Caco-2 (cell line): ENCODE measurements at places on chromosomes 1 and 21. TPM values are rescaled to one million over a fixed set of nuclear protein-coding genes. Genes with fewer than 3 reads are reported as not detected.

The CYP4A22 gene
- total RNA-seq = not detected in 2 replicates

The RCC2 gene
- total RNA-seq = 101 and 103 TPM in 2 replicates

The ELF3 gene
- total RNA-seq = 116 and 126 TPM in 2 replicates

The SPATA17 gene
- 0.84 and 1.1 TPM in 2 replicates for total RNA-seq

The FCER1G gene
- total RNA-seq = 1.5 and 2.6 TPM in 2 replicates

The TTC39A gene
- 21.0 and 24.4 TPM in 2 replicates for total RNA-seq

The OR14K1 gene
- not detected in 2 replicates for total RNA-seq

The CHIA gene
- not detected in 2 replicates for total RNA-seq

The PCSK9 gene
- total RNA-seq = 29.4 and 31.2 TPM in 2 replicates

The SRRM1 gene
- total RNA-seq = 126 and 128 TPM in 2 replicates

The S100A3 gene
- total RNA-seq = 0.61 and 0.84 TPM in 2 replicates

DNA sequence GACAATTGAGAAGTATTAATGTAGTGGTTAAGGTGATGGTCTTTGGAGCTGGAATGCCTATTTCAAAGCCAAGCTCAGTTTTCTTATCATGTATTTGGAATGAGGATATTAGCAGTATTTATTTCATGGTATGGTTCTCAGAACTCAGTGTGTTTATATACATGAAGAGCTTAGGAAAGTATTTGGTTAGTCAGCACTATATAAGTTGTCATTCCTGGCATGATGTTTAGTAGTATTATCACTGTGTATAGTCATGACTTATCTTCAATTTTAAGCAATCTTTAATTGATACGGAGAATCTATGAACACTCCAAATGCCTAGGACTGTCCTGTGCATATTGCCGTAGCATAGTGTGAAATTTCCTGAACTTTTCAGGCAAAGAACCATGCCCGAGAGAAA is 501.9 kb upstream of the USP24 start:
- H3K4me3 ChIP-seq = no peak overlapping the region
- peaks cover 16% of the 10 kb centered on the region for H3K4me1 ChIP-seq
- H3K27me3 ChIP-seq = no peaks in the 10 kb centered on the region
- DNase-seq = no peak

GRCh38 chr1:79895573-79895972 is 889.0 kb upstream of the ADGRL4 start:
- H3K36me3 ChIP-seq = no peaks in the 10 kb centered on the region
- H3K27me3 ChIP-seq = no peaks in the 10 kb centered on the region
- DNase-seq = no peak
- no peak overlapping the region for H3K27ac ChIP-seq
- H3K4me3 ChIP-seq = no peak overlapping the region

GRCh38 chr1:245260110-245260882 is 105.5 kb downstream of the KIF26B start:
- DNase-seq = no peak
- H3K27me3 ChIP-seq = no peaks in the 10 kb centered on the region
- H3K36me3 ChIP-seq = no peaks in the 10 kb centered on the region
- H3K4me1 ChIP-seq = peaks cover 24% of the 10 kb centered on the region
- H3K4me3 ChIP-seq = no peak overlapping the region
- H3K27ac ChIP-seq = no peak overlapping the region

- H3K4me3 ChIP-seq = no peak overlapping the region
- H3K36me3 ChIP-seq = no peaks in the 10 kb centered on the region
- no peaks in the 10 kb centered on the region for H3K27me3 ChIP-seq
- H3K27ac ChIP-seq = no peak overlapping the region
These were observed 184.4 kb downstream of the USH2A start for GRCh38 chr1:216238844-216239243.

- no peaks in the 10 kb centered on the region for H3K27me3 ChIP-seq
- no peak overlapping the region for H3K4me3 ChIP-seq
- no peak for DNase-seq
- H3K4me1 ChIP-seq = no peaks in the 10 kb centered on the region
- no peak overlapping the region for H3K27ac ChIP-seq
- no peaks in the 10 kb centered on the region for H3K36me3 ChIP-seq
These were observed 3.0 kb downstream of the ALX3 start for GRCh38 chr1:110067479-110067892.

GRCh38 chr1:55700359-55701130 is 485.4 kb upstream of the USP24 start:
- DNase-seq = no peak
- H3K4me3 ChIP-seq = no peak overlapping the region
- H3K36me3 ChIP-seq = no peaks in the 10 kb centered on the region
- H3K27me3 ChIP-seq = no peaks in the 10 kb centered on the region
- no peaks in the 10 kb centered on the region for H3K4me1 ChIP-seq

DNA sequence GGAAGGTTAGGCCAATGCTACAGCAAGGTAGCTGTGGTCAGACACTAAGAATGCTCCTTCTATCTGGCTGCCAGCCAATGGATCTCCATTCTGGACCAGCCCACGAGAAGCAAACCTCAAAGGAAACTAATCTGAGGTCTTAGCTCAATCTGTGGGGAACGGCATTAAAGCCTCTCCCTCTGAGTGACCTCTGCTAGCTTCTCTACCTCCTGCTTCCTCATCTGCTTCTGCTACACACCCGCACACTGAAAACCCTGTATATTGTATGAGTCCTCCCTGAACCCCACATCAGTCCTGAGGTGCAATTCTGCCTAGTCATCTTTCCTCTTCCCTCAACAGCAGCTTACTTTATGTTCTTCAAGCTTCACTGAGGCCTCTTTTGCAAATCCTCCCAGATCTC is 6.9 kb upstream of the GALE start:
- H3K4me1 ChIP-seq = no peaks in the 10 kb centered on the region
- no peaks in the 10 kb centered on the region for H3K27me3 ChIP-seq
- DNase-seq = no peak
- H3K4me3 ChIP-seq = no peak overlapping the region
- H3K36me3 ChIP-seq = no peaks in the 10 kb centered on the region

DNA sequence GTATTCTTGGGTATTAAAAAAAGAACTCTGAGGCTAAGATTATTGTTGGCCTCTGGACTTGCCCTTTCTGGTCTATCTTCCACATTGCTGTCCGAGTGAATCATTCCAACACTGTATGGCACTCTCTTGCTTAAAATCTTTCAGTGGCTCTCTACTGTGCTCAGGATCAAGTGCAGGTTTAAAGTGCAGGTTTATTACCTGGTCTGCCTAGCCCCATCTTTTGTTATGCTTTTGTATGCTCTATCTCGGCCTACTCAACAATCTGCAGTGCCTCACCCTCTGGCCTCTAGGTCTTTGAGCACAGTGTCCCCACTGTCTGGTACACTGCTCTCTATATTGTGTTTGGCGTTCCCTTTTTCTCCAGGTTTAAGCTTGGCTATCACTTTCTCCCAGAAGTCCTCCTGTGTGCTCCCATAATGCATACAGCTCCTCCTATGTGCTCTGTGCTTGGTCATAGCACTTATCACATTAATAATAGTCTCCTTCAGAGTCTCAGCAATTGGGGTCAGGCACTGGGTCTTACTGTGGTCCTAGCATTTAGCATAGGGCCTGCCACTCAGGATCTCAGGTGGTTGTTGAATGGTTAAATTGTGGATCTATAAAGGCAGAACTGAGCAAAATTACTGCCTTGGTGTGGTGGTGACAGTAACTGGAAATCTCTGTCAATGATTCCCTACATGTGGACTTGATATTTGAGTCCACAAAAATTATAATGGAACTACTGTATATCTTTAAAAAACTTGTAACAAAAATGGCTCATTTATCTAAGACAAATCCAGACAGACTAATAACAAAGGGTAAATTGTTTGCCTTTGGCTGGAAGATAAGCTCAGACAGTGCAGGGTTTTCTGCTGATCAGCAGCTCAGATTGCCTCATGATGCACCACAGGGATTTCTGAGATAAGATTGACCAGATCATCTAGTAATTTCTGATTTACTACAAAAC is 10.6 kb upstream of the LDLRAD1 start:
- no peaks in the 10 kb centered on the region for H3K36me3 ChIP-seq
- no peak overlapping the region for H3K4me3 ChIP-seq
- DNase-seq = no peak
- H3K27ac ChIP-seq = peak overlapping the region; percentile 13
- H3K27me3 ChIP-seq = no peaks in the 10 kb centered on the region

DNA sequence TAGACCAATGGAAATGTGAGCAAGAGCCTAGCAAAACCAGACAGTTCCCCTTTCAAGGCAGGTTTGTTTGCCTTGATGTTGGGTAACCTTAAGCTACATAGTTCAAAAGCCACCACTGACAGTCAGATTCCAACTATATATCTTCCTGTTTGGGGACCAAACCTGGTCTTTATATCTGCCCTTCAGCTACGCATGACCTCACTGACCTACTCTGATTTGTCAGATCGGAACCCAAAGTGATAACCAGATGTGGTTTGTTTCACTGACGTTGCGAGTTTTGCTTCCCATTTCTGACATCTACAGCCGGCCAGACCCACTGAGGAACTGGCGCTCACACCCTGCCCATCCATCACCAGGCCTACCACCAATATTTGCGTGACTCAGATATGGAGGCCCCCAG is 361.1 kb upstream of the CHRM3 start:
- H3K4me1 ChIP-seq = no peaks in the 10 kb centered on the region
- no peak overlapping the region for H3K27ac ChIP-seq
- no peak overlapping the region for H3K4me3 ChIP-seq
- DNase-seq = no peak
